ENCODE measurements at places on chromosomes 13 and 19. TPM values are rescaled to one million over a fixed set of nuclear protein-coding genes. Genes with fewer than 3 reads are reported as not detected.

DNA sequence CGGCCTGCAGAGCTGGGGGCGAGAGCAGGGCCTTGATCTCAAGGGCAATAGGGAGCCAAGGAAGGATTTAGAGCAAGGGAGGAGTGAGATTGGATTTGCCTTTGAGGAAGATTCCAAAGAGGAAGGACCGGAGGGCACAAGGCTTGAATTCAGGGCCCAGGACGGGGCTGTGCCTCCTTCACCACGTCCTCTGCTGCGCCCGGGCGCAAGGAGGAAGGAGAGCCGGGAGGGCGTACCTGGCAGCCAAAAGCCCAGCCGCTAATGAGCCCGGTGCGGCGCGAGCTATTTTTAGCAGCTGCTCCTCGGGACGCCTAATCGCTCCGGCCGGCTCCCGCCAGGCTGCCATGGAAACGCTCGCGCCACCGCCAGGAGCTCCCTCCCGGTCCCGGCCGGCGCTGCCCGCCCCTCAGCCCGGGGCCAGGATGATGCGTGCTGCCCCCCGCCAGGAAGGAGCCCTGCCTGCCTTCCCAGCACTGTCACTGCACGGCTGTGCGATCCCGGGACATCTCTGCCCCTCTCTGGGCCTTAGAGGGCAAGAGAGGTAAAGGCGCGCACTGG, 31.3 kb downstream of the TINCR start:
- peak; percentile 25 for DNase-seq

DNA sequence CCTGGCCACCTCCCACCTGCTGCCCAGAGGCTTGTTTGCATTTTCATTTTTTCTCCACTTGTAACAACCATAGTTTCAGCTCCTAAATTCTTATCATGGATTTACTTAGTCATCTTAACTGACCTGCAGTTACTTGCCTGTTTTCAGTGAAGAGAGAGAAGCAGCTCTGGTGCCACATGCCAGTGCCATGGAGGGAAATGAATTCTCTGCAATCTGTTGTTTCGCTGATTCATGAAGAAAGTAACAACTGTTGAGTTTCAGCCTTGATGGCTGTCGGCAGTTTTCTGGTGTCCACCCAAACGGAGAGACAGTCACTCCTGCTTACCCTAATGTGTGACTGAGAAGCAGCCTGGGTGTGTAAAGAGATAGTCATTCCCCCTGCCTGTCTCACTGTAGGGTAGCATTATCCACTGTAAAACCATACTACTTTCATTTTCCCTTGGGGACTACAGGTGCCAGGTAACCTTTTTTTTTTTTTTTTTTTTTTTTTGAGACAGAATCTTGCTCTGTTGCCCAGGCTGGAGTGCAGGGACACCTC, 116.1 kb downstream of the DNAJC3 start:
- peak; percentile 91 for DNase-seq

GRCh38 chr19:367561-367960, 23.0 kb upstream of the MIER2 start:
- no peak for DNase-seq

GRCh38 chr13:91596842-91597241, 198.4 kb downstream of the GPC5 start:
- DNase-seq, result no peak

The VWA8 gene
- 18.9 TPM for total RNA-seq
